ENCODE measurements at places on chromosomes 12 and 14.

DNA sequence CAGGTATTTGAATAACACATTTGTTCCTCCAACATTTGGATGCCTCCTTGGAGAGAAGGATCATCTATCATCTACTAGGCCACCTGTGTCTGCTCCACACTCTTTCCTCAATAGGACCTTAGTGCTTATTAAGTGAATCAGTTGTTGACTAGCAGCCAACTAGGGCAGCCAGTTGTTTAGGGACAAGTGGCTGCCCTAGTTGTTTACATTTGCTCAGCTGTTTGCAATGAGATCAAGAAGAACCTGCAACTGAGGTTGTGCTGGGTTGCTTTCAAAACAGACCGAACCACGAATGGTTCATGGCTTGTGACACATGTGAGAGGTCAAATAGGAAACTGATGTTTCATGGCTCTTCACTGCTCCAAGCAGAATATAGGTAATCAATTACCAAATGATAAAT is 53.8 kb downstream of the TMCC3 start:
- DNase-seq = no peak

GRCh38 chr12:76030341-76031080 is 1.1 kb downstream of the PHLDA1 start:
- DNase-seq = peak; percentile 57

GRCh38 chr12:71725011-71725410 is 29.7 kb upstream of the RAB21 start:
- DNase-seq = no peak

DNA sequence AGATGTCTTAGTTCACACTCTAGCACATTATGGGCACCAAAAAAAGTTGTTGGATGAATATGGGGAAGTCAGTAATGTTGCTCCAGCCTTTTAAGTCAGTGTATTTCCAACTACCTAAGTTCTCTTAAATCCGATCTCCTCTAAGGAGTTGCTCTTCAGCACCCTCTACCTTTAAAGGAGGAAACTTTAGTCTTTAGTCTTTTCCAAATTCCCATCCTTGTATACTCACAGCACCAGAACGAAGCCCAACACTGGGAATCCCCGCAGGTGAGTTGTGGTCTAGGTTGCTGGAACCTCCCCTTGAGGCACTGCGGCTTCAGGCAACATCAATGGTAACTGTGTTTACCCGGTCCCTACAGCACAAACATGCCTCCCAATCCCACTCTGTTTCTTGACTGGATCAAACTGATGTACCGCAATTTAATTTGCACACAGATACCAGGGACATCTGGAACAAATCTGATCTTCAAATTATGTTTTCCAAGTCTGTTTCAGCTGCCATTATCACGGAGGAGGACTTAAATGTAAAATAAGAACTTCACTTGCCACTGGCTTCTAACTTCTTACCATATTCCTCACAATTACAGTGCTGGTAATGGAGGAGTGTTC is 179.0 kb downstream of the FOXN3 start:
- DNase-seq = no peak

DNA sequence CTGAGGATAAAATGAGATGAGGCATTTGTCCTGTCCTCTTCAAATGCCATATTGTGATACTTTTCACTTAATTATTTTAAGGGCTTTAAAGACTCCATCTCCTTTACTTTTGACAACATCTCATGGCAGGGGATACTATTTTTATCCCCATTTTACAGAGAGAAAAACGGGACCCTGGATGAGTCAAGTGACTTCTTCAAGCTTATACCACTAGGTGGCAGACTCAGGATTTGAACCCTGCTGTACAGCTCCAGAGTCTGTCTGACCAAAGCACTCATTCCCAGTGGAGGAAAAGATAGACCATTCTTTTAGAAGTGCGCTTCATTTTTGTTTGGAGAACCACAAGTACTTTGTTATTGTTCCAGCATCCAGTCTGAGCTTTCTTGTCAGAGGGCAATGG is 1.7 kb upstream of the SMOC1 start:
- DNase-seq = no peak

- no peak for DNase-seq
These were observed 339.5 kb downstream of the DPF3 start for GRCh38 chr14:72554401-72554800.

GRCh38 chr14:99272899-99273765 is 1.1 kb upstream of the BCL11B start:
- DNase-seq = peak; percentile 48

- no peak for DNase-seq
These were observed 700 bp downstream of the CNIH1 start for GRCh38 chr14:54440476-54440872.

DNA sequence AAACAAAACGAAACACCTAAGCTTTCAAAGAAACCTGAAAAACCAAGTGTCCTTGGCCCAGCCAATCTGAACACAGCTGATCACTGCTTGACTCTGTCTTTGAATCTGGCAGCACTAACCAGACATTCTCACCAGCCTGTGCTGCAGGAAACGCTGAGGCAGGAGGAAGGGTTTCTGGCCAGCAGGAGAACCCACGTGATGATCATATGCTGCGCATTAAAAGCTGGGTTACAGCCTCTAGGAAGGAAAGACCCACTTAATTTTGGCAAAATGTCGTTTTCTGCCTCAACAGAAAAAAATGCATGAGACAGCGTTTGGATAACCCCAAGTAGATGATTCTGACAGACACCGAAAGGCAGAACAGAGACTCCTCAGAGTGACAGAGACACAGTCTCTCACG is 9.8 kb downstream of the APPL2 start:
- DNase-seq = no peak

GRCh38 chr14:58833634-58834378 is 196.0 kb downstream of the DACT1 start:
- DNase-seq = no peak

DNA sequence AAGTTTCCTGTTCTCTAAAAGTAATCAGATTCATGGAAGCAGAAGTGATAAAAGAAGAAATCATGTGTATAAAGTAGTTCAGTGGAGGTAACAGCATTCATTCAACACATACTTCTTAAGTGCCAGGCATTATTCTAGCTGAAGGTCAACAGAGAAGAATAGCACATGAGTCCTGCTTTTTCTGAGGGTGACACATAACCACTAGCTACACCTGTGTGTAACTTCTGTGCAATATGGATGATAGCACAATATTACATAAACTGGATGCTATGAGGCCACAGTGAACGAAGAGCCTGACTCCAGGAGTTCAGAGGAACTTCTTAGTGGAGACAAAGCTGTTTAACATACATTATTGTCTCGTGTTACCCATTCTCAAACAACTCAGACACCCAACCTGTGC is 114.3 kb upstream of the PCED1B start:
- DNase-seq = no peak

DNA sequence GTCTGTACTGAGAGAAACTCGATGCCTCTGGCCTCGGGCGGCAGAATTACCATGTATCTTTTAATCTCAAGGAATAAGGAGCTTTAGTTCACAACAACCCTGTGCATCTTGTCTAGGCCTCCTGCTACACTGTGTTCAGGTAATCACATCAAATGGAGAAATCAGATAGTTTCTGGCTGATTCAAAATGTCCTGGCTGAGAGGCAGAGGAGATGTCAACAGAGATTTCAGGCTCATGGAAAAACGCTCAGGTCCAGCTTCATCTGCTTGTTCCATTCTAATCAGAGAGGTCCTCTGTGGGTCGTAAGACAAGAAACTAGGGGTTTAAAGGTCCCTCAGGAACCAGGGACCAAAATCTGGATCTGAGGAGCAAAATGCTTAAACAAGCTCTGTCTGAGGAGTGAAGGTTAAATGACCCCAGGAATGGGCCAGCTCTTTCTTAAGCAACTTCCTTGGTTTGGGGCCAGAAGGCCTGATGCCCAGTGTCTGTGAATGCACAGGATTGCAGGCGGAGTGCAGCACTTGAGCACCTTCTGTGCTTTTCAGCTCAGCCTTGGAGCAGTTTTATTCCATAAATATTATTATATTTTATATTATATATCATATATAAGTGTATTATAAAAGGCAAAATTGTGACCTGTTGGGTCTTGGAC is 170.2 kb upstream of the PRICKLE1 start:
- no peak for DNase-seq

- no peak for DNase-seq
These were observed 16.4 kb upstream of the LMO3 start for GRCh38 chr12:16622338-16622737.

- no peak for DNase-seq
These were observed 39.9 kb upstream of the MDGA2 start for GRCh38 chr14:47715330-47715729.

DNA sequence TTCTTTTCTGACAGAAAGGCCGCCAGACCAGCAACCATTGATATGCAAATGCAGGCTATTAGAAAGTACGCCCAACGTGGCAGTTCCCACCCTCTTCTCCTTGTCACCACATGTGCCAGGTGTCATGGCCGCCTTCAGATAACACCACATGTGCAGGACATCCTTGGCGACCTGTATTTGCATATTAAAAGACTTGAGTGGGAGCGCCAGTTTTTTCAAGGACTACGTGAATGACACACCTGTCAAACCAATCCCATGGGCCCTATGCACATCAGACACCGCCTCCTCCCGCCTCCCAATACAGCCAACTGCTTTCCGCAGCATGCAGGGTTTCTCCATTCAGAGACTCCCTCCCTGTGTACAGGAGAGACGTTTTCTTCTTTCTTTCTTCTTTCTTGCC is 318.6 kb upstream of the FAR2 start:
- DNase-seq = no peak

- no peak for DNase-seq
These were observed 208.5 kb upstream of the DIO2 start for GRCh38 chr14:80419769-80420168.

- DNase-seq = no peak
These were observed 27.0 kb downstream of the ZCRB1 start for GRCh38 chr12:42298887-42299286.

DNA sequence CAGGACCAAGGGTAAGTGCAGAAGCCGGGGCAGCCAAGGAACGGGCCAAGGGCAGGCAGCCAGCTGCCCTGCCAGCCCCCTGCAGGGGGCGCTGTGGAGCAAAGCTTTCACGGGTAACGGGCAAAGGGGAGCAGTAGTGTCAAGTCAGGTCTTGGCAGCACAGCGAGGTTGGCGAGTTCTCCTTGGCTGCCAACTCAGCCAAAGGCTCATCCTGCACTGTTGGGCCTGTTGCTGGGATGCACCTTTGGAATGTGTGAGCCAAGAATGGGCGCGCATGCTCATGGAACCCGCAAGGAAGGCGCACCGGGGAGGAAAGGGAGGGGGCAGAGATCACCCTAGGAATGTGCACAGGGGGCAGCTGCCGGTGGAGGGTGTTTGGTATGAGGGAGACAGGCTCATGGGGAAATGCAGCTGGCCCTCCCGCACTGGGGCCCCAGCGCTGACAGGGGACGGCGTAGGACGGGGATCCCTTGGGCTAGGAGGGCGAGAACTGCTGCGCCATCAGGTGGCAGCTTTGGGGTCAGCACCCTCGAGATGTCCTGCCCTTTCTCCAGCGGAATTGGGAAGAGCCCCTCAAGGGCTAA is 138.0 kb downstream of the ASCL4 start:
- peak; percentile 29 for DNase-seq

GRCh38 chr12:109875572-109876131 is 4.7 kb downstream of the GLTP start:
- no peak for DNase-seq

- DNase-seq = no peak
These were observed 110.4 kb downstream of the ETV6 start for GRCh38 chr12:11759899-11760298.

DNA sequence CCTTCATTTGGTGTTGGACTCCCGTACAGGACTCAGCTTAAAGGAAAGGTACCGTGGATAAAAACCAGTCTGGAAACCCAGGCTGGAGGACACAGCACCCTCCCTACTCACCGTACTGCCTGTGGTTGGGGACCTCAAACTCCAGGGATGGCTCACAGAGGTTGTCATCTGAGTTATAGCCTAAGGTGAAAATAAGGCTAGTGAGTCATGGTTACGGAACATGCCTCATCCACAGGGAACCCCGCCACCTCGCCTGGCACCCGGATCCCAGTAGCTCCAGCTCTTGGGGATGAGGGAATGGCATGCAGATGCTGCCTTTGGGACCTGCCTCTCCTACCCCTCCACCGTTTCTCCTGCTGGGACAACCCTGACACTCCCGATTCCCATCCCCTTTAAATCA is 36.8 kb upstream of the GPR68 start:
- DNase-seq = no peak

GRCh38 chr14:61362072-61362750 is 40.8 kb downstream of the PRKCH start:
- DNase-seq = no peak

DNA sequence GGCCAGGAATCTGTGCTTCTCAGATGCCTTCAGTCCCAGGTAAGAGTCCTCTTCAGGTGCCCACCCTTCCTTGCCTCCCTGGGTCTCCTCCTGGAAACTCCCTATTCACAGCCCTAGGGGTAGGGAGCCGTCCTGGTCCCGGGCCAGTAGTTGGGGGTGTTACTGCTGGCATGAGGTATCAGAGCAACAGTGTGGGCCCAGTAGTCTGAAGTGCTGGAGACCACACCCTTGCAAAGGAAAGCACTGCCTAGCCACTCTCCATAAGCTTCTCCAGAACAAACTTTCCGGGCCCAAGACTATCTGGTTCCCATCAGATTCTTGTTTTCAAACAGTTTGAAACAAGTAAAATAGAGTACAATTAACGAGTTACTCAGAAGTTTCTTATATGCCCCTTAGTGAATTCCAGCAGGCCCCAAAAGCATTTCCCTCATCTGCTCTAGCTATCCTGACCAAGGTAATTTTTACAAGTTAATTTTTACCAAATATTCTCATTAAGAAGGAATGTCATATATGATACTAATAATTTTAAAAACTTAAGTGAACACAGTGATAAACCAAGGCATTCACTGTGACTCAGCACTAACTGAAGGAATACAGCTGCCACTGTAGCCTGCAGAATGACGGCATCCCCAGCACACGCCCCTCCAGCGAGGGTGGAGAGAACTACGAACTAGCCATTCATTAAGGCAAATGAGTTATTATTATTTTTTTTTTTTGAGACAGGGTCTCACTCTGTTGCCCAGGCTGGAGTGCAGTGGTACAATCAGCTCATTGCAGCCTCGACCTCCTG is 49.4 kb downstream of the MOK start:
- no peak for DNase-seq

DNA sequence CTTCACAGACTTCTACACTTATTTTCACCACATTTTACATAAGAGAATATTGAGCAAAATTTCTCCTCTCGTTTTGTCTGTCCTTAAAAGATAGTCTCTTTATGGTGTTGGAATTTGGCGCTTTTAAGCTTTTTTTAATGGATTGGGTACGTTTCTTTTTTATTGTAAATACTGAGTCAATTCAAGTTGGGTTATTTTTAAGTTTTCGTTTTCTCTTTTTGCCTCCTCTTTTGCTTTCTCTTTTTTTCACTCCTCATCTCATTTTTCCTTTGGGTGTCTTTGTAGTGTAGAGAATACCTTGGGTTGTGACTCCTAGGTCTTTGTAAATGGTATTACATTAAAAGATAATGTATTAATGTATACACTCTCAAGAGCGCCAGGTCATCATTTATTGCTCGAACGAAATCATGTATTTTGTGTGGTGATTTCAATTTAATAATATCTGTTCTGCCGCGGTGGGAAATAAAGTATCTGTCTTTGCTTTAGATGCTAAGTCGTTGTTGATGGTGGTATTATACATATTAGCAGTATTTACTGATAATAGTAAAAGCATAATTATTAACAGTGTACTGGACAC is 845 bp downstream of the TMX1 start:
- DNase-seq = no peak
